ENCODE measurements at places on chromosomes 13 and 19.

DNA sequence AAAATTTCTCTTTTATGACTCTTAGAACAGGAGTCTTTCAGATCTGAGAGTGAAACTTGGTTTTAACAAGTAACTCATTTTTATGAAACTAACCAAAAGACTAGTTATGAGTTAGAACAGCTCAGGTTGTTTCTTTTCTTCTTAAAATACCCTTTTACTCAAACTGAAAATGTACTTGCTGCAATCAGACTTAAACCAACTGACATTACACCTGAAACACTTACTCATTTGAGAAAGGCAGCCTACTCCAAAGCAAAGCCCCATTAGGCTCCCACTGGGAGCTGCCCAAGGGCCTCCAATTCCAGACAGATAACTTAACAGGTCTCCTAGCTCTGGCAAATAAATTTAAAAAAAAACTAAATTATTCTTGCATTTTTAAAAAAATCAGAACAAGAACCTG lies 3.6 kb downstream of the FOXO1 start:
- DNase-seq, result no peak

GRCh38 chr13:97904059-97904458 lies 49.4 kb upstream of the IPO5 start:
- no peak for DNase-seq

- no peak for DNase-seq
These were observed 981.5 kb downstream of the DIAPH3 start for GRCh38 chr13:59182241-59182640.

- peak; percentile 49 for DNase-seq
These were observed 22.5 kb downstream of the CCDC8 start for GRCh38 chr19:46390866-46391265.

GRCh38 chr19:45547965-45548609 lies 36.5 kb downstream of the OPA3 start:
- DNase-seq, result no peak

- no peak for DNase-seq
These were observed 24.1 kb upstream of the NDFIP2 start for GRCh38 chr13:79456656-79457365.

DNA sequence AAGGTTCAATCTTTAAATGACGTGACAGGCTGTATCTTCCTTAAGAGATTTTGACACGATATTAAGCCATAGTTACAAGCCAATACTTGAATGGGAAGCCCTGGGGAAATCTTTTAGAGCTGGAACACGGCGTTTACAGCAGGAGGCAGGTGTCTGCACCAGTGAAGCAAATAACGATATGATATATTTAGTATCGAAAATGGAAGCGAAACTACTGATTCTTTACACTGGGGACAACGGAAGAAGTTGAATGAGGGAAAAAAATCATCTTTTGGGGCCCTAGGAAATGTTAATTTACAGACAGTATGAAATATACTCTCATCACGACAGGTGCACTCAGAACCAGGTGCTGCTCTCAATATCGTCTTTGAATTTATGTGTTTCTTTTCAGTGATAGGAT lies 793.9 kb upstream of the PCDH20 start:
- no peak for DNase-seq

DNA sequence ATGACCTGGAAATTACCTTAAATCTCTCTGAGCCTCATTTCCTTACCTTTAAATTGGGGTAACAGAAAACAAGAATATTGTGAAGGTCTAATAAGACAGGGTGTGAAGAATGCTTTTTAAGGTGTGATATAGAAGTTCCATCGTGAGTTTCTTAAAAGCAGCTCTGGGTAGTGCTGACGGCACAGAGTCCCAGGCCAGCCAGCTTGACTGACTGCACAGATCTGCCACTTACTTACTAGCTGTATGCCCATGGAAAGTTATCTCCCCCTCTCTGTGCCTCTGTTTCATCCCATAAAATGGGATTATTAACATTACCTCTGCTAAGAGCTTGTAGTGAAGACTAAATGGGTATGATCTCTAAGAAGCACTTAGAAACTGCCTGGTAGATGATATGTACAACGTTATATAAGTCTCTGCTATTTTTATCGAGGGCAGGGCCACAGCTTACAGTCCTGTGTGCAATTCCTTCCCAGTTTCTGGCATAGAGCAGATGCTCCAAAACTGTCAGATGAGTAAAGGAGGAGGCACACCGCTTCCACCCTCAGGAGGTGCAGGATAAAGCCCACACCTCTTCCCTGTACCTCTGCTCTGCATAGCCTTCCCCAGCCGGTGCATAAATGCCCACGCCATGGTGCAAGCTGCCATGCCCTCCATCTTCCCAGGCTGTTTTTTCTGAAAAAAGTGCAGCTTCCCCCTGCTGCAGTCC lies 99.6 kb downstream of the MBNL2 start:
- DNase-seq, result no peak

GRCh38 chr13:39105110-39105509 lies 66.9 kb downstream of the NHLRC3 start:
- DNase-seq, result peak; percentile 67

DNA sequence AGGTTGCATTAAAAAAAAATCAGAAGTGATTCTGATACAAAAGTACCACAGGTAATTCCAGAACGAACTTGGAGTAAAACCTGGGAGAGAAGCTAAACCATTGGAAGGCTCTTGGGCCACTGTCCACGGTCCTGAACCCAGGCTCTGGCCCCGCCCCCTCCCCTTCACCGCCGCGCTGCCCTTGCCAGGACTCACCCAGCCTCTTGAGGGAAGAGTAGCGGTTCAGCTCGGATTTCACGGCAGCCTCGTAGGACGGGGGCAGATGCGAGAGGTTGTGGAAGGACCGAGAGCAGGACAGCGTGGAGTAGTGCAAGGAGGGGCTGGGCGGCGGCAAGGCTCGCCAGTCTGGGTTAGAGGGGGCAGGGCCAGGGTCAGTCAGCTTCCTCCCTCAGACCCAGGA lies 5.7 kb downstream of the SHISA7 start:
- DNase-seq, result peak; percentile 77

DNA sequence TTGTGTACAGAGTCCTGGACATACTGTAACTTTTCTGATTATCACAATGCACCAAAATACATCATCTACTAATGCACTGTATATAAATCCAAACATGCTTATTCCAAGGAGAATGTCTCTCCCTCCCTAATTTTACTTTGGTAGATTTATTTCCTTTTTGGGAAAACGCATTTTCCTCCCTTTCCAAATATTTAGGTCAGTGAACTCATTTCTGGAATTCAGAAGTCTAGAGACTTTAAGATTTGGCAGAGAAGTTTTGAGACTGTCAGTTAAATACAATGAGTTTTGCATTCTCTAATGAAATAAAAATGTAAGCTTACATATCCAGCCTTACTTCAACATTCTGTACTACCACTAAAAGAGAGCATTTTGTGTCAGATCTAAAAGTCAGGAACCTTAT lies 165.8 kb upstream of the EDNRB start:
- DNase-seq, result peak; percentile 94

- DNase-seq, result no peak
These were observed 24.1 kb upstream of the CEACAM1 start for GRCh38 chr19:42552086-42553065.

GRCh38 chr13:23321535-23322241 lies 111.8 kb downstream of the SACS start:
- peak; percentile 90 for DNase-seq

DNA sequence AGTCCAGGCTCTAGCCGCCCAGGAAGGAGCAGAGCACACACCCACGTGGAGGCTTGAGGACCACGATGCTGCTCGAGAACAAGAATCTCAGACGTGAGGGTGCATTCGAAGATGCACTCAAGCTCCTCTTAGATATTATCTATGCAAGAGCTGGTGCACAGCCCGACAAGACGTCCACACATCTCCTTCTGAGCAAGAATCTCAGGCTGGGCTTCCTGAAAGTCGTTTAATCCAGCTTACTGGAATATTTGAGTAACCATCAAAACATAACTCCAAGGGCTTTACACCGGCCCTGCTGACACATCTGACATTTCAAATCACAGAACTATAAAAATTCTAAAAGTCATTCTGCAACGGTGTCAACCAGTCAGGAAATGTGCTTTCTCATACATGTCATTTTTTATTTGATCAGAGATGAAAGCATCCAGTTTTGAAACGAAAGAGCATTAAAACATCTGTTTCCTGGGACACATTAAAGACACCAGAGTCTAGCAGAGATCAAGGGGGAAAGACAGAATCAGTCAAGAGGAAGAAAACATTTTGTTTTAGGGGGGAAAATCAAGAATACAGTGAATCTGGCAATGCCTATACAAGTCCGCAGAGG lies 177.7 kb upstream of the IRS2 start:
- DNase-seq, result no peak

DNA sequence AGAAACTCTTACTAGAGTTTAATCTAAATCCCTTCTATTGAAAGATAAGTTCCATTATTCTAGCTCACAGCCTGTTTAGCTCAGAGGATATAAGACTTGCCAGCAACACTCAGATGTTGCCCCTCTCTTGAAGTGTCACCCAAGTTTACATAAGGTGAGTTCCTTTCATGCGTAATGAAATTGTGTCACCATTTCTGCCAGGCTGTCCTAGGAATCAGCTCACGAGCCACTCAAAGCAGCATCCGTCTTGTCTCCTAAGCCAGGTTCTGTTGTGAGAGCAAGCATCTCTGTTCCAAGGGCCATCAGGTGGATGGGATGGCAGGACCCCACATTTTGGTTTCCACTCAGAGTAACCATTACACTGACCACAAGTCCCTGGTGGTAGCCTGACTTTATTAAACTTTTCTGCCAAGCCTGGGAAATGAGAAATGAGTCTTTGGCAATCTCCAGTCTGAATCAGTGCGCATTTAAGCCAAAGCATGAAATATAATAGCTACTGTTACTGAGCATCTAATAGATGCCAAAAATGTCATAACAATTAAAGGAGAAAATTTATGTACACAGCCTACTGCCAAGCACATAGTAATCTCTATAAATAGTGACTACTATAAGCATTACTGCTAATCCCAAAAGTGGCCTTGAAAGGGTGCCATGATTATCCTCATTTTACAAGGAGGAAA lies 179.6 kb upstream of the MIR17HG start:
- peak; percentile 77 for DNase-seq

- no peak for DNase-seq
These were observed 9.1 kb downstream of the SLITRK5 start for GRCh38 chr13:87680298-87680697.

DNA sequence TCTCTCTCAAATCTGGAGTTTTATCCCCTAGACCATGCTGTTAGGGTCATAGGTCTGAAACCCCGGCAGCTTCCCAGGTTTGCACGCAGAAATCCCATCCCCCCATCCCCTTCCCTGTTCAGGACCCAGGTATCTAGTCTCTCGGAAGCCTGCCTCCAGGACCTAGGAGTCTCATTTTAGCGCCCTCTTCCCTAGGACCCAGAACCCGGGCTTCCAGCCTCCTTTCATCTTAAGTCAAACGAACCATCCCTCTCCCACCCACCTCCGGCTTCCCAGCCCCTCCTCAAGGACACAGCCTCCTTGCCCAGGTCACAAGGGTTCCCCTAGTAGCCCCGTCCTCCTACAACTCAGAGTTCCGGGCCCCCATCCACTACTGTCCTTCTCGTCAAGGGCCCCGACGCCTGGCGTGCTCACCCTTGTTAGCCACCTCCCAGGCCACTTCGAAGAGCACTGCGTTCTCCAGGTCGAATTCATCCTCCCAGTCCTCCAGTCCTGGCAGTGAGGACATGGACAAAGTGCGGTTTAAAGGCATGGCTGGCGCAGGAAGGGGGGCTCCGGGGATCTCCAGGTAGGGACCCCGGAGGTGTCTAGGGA lies 431 bp downstream of the GYS1 start:
- DNase-seq, result no peak

- DNase-seq, result peak; percentile 39
These were observed 13.4 kb downstream of the OLFM4 start for GRCh38 chr13:53041968-53042516.

DNA sequence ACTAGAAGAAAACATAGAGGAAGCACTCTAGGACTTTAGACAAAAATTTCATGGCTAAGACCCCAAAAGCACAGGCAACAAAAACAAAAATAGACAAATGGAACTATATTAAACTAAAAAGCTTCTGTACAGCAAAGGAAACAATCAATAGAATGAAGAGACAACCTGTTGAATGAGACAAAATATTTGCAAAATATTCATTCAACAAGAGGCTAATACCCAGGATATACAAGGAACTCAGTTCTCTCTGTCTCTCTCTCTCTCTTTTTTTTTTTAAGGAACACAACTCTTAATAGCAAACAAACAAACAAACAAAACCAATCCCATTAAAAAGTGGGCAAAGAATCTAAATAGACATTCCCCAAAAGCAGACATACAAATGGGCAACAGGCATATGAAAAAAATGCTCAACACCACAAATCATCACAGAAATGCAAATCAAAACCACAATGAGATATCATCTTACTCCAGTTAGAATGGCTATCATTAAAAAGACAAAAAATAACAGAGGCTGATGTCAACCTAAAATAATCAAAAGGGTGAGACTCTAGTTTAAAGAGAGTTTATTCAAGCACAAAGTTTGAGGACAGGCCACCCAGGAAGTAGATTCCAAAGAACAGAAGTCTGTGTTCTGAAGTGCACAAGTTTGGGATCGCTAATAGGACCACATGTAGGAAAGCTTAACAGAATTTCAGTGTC lies 27.1 kb upstream of the SLC7A9 start:
- no peak for DNase-seq

- DNase-seq, result no peak
These were observed 19.1 kb downstream of the TEX29 start for GRCh38 chr13:111339366-111340143.

DNA sequence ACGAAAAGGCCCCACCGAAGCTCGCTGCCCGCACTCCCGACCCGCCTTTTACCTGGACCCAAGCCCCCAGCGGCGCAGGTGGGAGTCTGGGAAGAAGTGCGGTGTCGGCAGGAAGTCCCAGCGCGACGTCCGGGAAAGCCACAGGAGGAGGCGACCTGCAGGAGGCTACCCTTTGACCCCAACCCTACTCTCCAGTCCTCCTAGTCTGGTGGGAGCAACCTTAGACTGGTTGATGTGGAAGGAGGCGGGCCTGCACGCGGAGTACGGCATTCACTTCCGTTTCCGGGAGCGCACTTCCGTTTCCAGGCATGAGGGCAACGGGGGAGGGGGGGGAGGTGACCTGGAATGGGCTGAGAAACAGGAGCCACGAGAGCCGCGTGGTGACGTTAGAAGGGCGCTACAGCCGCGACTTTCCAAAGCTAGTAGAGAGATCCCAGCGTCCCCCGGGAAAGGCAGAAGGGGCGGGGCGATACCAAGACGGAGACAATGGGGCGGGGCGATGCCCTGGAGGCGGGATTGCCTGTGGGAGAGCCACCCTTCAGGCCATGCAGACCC lies 28.5 kb downstream of the ZNF266 start:
- peak; percentile 89 for DNase-seq

GRCh38 chr13:95749545-95749944 lies 72.6 kb downstream of the DNAJC3 start:
- no peak for DNase-seq

Measured in muscle of leg (tissue), 16 donors.